ENCODE measurements at places on chromosomes 5 and 9. TPM values are rescaled to one million over a fixed set of nuclear protein-coding genes. Genes with fewer than 3 reads are reported as not detected.

THBS4 gene
- polyA plus RNA-seq, result 35.7 TPM

SLC25A2 gene
- polyA plus RNA-seq, result not detected

F2R gene
- 22.4 TPM for polyA plus RNA-seq

CTNND2 gene
- 12.7 TPM for polyA plus RNA-seq

COL27A1 gene
- polyA plus RNA-seq, result 13.4 TPM

IRX1 gene
- polyA plus RNA-seq, result 142 TPM

- H3K4me3 ChIP-seq, result no peak overlapping the region
- DNase-seq, result no peak
- no peaks in the 10 kb centered on the region for H3K27me3 ChIP-seq
- H3K36me3 ChIP-seq, result no peaks in the 10 kb centered on the region
These were observed 119.6 kb upstream of the TAF11L2 start for GRCh38 chr5:17378346-17378997.

DNA sequence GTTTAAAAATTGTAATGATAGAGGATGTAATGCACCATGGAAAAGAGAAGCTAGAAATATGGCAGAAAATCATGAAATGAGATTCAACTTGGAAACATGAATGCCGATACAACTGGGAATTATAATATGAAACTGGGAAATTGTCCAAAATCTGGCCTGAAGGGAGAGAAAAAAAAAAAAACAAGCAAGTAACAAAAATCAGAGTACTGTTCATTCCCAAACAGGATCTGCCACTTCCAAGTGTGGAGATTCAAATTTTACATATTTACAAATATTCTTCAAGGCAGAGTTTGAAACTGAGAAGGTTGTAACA is 56.6 kb upstream of the MOCS2 start:
- no peaks in the 10 kb centered on the region for H3K27me3 ChIP-seq
- H3K27ac ChIP-seq, result no peak overlapping the region
- H3K4me3 ChIP-seq, result no peak overlapping the region

- H3K36me3 ChIP-seq, result peaks cover 36% of the 10 kb centered on the region
- no peaks in the 10 kb centered on the region for H3K27me3 ChIP-seq
- H3K27ac ChIP-seq, result no peak overlapping the region
- no peak for DNase-seq
- H3K4me1 ChIP-seq, result no peaks in the 10 kb centered on the region
- H3K4me3 ChIP-seq, result no peak overlapping the region
These were observed 20.0 kb downstream of the RNF145 start for GRCh38 chr5:159189310-159189709.

DNA sequence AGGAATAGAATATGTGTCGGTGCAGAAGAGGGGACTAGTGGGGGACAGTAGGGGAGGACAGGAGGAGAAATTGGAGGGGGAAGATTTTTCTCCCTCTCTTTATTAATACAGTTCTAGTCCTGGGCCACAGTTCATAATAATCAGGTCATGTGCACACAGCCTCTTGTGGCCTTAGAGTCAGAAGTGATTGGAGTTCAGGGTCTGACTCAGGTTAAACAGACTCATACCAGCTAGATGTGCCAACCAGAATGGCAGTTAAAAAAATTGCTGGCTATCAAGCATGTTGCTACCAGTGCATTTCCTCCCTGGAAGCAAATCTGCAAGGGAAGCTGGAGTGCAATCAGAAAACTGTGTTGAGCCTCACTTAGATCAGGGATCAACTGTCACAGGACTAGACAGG is 132.7 kb upstream of the MAP1B start:
- H3K36me3 ChIP-seq, result no peaks in the 10 kb centered on the region
- DNase-seq, result no peak
- peaks cover 12% of the 10 kb centered on the region for H3K4me1 ChIP-seq
- H3K27ac ChIP-seq, result no peak overlapping the region
- no peaks in the 10 kb centered on the region for H3K27me3 ChIP-seq

- no peaks in the 10 kb centered on the region for H3K27me3 ChIP-seq
- no peaks in the 10 kb centered on the region for H3K4me1 ChIP-seq
- no peaks in the 10 kb centered on the region for H3K36me3 ChIP-seq
- no peak for DNase-seq
- no peak overlapping the region for H3K27ac ChIP-seq
- no peak overlapping the region for H3K4me3 ChIP-seq
These were observed 32.4 kb upstream of the TNFSF8 start for GRCh38 chr9:114962809-114963208.

- no peak overlapping the region for H3K4me3 ChIP-seq
- no peak for DNase-seq
- H3K4me1 ChIP-seq, result no peaks in the 10 kb centered on the region
- H3K27ac ChIP-seq, result no peak overlapping the region
- no peaks in the 10 kb centered on the region for H3K36me3 ChIP-seq
- no peaks in the 10 kb centered on the region for H3K27me3 ChIP-seq
These were observed 446.3 kb downstream of the ENC1 start for GRCh38 chr5:74194196-74194595.

DNA sequence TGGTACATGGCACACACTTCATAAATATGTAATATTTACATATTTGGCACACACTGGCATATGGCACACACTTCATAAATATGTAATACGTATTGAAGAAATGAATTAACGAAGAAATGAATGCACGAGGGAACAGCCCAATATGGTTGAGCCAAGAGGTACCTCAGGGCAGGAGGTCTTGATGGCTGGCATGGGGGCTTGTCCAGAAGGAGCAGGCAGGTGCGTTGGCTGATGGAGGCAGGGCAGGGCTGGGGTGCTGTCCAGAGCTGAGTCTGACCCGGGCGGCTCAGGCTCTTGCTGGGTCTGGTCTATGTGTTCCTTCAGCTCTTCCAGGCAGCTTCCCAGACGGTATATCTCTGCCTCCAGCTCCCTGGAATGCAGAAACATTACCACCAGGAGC is 26.2 kb downstream of the AKNA start:
- DNase-seq, result no peak
- no peak overlapping the region for H3K27ac ChIP-seq
- H3K4me1 ChIP-seq, result no peaks in the 10 kb centered on the region
- H3K27me3 ChIP-seq, result no peaks in the 10 kb centered on the region
- peaks cover 50% of the 10 kb centered on the region for H3K36me3 ChIP-seq
- no peak overlapping the region for H3K4me3 ChIP-seq

DNA sequence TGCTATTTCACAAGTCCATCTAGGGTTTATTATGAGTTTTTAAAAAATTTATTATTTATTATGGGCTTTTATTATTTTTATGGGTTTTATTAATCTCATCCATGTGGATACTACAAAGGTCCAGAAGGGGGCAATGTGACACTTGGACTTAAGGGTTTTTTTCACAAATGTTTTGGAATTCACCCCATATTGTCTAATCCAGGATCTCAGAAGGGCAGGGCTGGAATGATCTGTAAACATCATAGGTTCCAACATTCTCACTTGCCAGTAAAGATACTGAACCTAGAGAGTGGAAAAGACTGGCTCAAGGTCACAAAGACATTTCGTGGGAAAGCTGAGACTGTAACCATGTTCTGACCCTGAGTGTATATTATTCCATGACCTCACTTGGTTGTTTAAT is 35.6 kb downstream of the NIM1K start:
- no peak overlapping the region for H3K4me3 ChIP-seq
- peak; percentile 30 for DNase-seq
- no peaks in the 10 kb centered on the region for H3K36me3 ChIP-seq
- H3K27me3 ChIP-seq, result no peaks in the 10 kb centered on the region

DNA sequence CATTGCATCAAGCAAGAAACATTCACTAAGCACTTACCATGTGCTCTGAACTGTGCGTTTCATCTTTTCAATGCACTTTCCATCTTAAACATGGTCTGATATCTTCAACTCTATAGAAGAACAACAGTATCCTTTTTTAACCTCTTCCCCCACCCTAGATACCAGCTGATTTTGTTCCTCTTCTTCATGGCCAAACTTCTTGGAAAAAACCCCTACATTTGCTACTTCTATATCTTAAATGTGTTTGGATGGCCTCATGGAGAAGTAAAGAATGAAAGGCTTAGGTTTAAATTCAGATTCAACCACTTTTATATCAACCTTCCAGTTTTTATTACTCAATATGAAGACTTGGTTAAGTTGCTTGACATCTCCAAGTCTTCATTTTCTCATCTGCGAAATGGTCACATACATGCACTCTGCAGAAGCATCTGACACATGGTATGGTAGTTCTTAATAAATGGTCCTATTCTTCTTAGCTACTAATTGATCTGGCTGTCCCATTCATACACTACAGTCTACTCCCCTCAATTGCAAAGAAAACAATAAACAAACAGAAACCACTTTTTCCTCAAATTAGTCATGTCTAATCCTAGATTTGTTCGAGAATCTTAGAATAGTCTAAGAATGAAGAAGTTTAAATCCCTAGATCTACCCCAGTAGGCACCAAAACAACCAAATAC is 59.4 kb downstream of the FYB1 start:
- no peak overlapping the region for H3K4me3 ChIP-seq
- DNase-seq, result no peak
- no peaks in the 10 kb centered on the region for H3K36me3 ChIP-seq
- no peaks in the 10 kb centered on the region for H3K27me3 ChIP-seq

DNA sequence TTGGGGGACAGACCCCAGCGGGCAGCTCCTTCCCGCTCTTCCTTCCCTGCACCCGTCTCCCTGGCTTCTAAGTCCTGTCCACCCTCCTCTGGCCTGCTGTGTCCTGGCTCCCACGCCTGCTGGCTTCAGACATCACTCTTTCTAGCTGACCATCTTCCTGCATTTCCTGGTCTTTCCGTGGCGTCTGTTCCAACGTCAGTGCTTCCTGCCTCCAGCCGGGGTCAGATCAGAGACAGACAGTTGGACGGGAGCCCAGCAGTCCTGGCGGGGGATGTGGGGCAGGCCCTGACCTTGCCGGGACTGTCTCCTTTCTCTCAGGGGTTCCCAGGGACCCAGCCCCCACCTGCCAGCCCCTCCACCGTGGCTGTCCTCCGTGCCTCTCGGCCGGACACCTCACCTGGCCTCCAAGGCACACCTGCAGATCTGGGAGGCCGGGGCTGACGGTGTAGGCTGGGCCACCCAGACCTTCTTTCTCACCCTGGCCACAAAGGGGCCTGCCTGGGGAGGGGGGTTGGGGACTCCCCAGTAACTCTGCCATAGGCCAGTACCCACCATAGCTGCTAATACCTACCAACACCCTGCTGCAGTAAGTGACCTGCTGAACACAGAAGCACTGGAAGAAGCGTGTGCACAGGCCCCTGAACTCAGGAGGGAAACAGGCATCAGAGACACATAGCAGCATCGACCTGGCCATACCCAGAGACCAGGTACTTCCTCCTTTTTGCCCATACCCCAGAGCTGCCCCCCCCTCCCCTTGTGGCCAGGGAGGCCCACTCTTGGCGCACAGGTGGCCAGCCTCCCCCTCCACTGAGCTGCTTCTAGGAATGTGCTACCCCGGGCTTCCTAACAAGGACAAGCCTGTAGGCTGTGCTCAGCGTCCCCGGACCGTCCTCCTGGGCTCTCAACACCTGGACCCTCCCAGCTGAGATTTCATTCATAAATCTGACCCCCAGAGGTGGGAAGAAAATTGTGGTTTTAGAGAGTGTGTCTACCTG is 5.1 kb downstream of the NRARP start:
- H3K27me3 ChIP-seq, result peaks cover 43% of the 10 kb centered on the region
- no peak overlapping the region for H3K27ac ChIP-seq
- peak; percentile 90 for DNase-seq
- peaks cover 14% of the 10 kb centered on the region for H3K4me1 ChIP-seq
- H3K36me3 ChIP-seq, result no peaks in the 10 kb centered on the region
